ENCODE measurements at places on chromosomes 5 and 9.

DNA sequence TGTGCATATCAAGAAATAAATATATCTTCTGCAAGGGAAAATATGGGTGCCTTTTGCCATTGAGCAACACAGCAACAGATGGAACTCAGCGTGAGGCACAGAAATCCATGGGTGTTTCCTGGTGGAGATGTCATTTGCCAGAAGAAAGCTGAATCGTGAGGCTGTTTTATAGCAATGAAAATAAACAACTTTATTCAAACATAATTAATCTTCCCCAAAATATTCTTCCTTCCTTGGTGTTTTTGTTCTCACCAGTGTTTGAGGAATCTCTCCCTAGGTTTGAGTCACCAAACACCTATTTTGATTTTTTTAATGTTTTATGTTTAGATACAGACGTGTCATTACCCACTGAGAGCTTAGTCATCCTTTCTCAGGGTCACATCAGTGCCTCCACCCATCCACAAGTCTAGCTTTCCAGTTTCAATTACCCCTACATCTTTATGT, 65.8 kb upstream of the PAPPA start:
- DNase-seq = no peak

- DNase-seq = peak; percentile 69
These were observed 2.4 kb upstream of the VAV2 start for GRCh38 chr9:133994353-133995011.

GRCh38 chr5:59893429-59894227, at the start of gene PDE4D:
TSS of gene PDE4D (minus strand) at chr5:59893726.
- no peak for DNase-seq

DNA sequence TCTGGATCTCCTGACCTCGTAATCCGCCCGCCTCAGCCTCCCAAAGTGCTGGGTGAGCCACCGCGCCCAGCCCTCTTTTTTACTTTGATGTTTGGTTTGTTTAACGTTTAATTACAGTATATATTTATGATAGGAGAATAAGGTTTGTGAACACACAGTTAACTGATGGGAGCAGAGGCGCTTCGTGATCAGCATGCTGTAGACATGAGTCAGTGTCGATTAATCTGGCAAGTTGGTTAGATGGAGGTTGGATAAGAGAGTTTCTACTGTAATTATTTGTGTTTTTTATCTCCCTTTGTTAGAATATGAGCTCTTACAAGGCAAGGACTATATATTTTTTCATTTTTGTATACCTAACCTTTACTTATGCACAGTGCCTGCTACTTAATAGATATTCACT, 14.3 kb downstream of the ATG10 start:
- DNase-seq = no peak

GRCh38 chr9:37679649-37680402, 29.1 kb downstream of the FRMPD1 start:
- DNase-seq = no peak

GRCh38 chr9:123131258-123131657, 97.8 kb downstream of the GPR21 start:
- DNase-seq = no peak

All from CD4-positive, alpha-beta T cell (primary cell).